Mesendoderm (in vitro differentiated cells): ENCODE measurements at places on chromosomes 5 and 9.

DNA sequence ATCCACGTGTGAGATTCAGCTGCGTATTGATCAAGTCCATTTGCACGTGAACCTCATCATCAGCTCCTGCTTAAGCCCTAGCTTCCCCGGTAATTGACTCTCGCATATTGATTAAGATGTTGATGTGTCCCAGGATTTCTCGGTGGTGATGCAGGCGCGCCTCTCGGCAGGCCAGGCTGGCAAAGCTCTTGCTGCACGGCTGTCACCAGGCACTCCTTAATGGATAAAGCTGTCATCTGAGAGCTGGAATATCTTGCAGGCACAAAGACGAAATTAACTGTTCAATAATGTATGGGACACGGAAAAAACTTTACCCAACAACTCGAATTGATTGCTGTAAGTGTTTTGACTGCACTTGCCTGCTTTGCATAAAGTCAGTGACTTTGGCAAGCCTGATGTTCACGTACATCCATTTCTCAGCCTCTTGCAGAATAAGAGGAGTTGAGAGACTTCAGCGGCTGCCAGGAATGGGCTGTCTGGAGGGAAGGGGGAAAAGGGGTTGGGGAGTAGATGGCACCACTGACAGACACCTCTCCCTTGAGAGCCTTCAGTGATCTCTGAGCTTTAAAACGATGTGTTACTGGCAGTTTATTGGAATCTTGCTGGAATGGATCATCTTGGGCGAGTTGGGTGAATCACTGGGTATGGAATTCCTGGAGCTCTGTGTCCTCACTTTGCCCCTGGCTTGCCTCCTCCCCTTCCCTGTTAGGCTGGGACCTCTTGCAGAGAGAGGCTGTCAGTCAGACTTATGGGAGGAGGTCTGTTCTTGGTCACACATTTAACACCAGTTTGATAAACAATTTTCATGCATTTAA, 650.3 kb downstream of the CCDC171 start:
- peak; percentile 75 for DNase-seq

GRCh38 chr5:157816682-157817386, 42.1 kb downstream of the CLINT1 start:
- DNase-seq: no peak

DNA sequence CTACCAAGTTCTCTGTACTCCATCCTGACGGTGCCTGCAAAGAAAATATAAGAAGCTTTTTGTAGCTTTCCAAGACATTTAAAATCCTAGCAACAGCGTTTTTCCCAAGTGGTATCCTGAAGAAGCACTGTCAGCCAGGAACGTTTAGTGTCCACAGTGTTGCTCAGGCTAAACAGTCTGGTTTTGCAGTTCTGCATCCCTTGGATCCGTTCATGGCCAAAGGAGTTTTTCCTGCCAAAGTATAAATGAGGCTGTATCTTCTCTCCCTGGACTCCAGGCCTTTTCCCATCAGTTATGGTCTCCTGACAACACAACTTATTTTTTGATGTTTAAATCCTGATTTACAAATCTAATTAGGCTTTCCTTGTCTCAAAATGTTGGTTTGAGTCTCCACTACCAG, 925.8 kb downstream of the TLE1 start:
- no peak for DNase-seq

DNA sequence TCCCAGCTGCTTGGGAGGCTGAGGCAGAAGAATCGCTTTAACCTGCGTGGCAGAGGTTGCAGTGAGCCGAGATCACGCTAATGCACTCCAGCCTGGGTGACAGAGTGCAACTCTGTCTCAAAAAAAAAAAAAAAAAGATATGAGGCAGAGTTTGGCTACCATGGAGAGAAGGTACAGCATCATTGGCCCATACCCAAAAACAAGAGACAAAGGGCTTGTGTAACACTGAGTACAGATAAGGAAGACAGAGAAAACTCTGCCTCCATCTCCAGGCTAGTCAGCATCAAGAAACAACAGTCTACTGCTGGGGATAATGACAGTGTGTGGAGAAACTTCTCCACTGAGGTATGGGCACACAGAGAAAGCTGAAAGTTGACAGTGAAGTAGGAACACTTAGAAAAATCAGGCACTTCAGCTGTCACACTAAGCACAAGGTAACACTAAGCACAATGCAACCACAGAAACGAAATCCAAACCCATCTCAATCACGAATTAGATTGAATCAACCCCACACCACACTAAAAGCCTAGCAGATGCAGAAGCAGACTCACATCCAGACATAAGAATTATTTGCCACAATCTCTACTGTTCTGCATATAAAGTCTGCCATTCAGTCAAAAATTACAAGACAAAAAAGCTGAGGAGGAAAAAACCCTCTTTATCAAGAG, 10.5 kb downstream of the PJA2 start:
- DNase-seq: no peak

- peak; percentile 53 for DNase-seq
Measured at GRCh38 chr9:93594041-93594756, 17.8 kb downstream of the PHF2 start.

DNA sequence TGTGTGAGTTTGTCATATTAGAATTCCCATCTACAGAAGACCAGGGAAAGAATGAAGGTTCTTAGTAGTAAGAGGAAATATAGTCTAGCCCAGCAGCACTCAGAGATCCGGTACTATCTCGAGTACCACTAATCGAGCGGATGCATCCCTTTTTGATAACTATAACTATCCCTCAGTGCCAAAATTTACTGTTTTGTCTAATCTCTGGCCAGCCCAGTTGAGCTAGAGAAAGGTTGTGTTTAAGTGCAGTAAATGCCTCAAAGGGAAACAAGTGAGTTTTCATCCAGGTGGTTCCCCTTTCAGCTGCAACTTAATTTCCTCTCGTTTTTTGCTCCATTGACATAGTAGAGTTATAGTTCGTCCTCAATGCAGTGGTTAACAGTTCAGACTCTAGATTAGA, 146.7 kb downstream of the GPBP1 start:
- DNase-seq: no peak

GRCh38 chr9:5382479-5382878, 42.8 kb upstream of the RLN1 start:
- no peak for DNase-seq

DNA sequence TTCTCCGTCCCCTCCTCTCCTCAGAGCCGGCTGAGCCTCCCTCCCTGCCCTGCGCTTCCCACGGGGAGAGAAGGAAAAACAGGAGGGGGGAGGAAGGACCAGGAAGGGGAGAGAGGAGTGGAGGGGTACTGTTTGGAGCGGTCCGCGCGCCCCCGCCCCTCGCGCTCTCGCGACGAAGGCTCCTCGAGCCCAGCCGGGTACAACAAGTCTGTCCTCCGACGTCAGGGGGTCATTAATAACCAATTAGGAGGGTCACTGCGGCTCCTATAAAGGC, 480 bp upstream of the PRDM12 start:
- DNase-seq: peak; percentile 38

DNA sequence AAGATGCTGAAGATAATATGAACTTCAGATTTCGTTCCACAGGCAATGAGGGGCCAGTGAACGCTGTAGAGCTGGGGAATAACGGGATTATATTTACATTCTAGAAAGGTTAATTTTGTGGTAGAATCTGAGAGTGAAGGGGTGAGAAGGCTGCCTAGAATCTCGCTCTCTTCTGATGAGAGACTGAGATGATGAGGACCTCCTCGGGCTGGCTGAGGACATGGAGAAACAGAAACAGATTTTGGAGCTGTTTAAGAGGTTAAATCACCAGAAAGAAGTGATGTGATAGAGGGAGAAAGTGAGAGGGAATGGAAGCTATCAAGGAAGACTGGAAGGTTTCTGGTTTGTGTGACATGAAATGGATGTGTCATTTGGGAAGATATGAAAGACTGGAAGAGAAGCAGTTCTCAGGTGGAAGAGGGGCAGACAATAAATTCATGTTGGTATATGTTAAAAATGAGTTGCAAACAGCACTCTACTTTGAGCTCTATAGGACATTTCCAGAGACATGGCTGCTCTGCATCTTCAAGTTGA, 612.6 kb downstream of the ISL1 start:
- DNase-seq: no peak

DNA sequence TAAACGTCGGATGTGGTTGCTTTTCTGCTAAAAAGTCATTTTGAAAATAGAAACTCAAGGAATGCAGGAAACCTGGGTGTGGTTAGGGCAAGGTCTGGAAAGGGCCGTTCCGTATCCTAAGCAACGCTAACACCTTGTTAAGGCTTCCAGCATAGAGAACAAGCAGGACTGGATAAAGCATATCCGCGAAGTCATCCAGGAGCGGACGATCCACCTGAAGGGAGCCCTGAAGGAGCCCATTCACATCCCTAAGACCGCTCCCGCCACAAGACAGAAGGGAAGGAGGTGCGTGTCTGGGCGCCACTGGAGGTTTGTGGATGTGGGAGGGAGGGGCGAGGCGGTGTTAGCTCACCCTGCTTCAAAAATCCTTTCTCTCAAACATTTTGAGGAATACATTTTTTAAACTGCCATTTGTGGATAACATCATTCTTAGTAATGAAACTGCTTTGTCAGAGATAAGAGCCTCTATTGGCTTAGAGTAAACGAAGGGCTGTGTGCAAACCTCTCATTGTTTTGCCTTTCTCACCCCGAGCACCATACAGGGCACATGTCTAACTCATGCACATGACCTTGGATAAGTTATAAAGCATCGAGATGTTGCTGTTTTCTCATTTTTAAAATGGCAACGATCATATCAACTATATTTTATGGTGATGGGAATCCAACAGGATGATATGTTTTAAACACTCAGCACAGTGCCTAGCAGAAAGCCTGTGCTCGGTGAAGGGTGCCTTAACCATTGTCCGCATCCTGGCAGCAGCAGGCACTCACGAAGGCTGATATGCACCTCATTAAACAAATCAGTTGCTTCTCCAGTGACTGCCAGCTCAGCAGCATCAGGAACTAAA, 175.7 kb upstream of the OTULINL start:
- no peak for DNase-seq

GRCh38 chr5:96816991-96817390, 9.2 kb upstream of the ERAP1 start:
- DNase-seq: no peak

DNA sequence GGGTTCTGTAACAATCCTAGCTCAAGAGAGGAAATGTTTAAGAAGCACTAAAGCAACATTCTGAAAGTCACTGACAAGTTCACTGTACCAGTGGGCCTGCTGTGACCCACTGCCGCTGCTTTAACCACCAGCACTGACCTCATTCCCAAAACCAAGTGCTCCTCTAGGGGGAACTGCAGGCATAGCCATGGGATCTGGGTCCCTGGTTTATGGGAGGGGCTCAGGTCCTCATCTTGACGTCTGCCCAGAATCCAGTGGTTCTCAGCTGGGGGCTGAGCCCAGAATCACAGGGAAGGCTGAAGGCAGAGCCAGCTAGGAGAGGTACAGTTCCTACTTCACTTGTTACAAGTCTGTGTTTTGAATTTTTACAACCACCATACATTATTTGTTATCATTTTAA, 36.1 kb upstream of the SLC2A8 start:
- DNase-seq: peak; percentile 89

DNA sequence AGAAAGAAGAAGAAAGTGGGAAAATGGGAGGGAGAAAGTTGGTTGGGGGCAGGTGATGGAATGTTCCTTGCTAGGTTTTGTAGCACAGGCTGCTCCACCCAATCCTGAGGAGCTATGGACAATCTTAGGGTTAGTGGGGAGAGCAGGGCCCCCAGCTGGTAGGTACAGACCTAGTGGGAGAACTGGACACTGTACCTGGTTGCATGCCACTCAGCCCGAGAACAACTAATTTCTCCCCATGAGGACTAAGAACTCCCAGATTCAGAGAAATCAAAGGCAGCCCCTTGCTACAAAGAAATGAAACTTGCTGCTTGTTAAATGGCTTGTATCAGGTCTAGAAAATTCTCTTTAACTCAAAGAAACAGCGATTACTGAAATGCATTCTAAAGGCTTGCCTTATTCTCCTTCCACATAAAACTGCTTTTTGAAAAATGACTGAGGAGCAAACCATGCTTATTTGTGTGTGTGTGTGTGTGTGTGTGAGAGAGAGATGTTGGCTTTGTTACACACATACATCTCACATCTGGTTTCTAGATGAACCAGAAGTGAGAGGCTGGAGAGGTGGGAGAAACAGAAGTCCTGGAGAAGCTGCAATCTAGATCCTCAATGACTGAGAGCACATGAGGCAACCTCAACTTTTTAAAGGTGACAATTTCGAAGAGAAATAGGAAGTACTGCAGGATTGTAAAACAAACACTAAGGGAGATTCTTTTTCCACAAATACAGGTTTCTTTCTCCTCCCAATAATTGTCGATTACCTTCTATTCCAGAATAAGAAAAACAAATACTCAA, 28.9 kb downstream of the FYB1 start:
- DNase-seq: no peak

GRCh38 chr9:90421786-90422185, 220.8 kb downstream of the DIRAS2 start:
- DNase-seq: no peak

DNA sequence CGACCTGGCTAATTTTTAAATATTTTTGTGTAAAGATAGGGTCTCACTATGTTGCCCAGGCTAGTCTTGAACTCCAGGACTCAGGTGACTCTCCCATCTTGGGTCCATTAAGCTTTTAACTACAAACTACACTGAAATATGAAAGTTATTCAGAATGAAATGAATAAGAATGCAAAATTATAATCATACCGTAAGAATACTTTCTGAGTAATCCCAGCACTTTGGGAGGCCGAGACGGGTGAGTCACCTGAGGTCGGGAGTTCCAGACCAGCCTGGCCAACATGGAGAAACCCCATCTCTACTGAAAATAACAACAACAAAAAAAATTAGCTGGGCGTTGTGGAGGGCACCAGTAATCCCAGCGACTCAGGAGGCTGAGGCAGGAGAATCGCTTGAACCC, 1.1 kb upstream of the ORM1 start:
- DNase-seq: no peak
